ENCODE measurements at places on chromosomes 5 and 9. TPM values are rescaled to one million over a fixed set of nuclear protein-coding genes. Genes with fewer than 3 reads are reported as not detected.

The KCNV2 gene
- total RNA-seq, result not detected

The FIBCD1 gene
- not detected for total RNA-seq

The GPR21 gene
- 3.8 TPM for total RNA-seq

The C9orf153 gene
- not detected for total RNA-seq

The SLC4A9 gene
- total RNA-seq, result under 0.01 TPM

The TNFSF15 gene
- 0.32 TPM for total RNA-seq

The CTNND2 gene
- total RNA-seq, result not detected

Measured in bladder microvascular endothelial cell (primary cell).